ENCODE measurements at places on chromosomes 2 and 18.
A peak's percentile ranks its signal among the peaks of the same experiment; 100 is the strongest.

DNA sequence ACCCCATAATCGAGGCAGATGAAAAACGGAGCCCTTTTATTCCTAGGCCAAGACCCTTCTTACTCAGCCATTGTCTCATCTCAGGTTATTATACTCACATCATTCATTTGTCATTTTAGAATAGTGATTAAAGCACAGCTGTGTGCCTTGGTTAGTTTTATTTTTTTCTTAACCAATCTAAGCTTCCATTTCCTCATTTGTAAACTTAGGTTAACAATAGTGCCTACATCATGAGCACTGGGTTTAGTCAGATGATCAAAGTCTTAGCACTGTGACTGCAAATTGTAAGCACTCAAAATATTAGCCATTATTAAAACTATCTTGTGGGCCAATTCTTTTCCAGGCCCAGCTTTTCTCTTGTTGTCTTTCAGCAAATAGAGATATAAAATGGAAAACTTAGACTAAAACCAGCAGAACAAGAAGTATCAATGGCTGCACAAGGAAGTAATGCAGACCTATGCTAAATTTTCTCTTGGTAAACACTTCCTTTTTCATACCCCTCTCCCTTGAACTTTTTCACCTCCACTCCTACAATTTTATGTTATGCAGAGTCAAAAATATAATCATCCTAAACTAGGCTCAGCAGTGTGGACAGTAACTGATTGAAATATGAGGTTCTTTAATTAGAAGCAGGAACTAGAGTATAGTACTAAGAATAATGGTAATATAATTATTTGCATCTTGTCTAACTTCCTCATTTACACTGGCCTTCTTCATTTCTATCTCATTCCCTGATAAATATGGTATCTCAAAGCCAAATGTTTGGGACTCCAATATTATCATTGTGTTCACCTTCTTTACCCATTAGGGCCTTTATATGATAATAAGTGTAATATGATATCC is 21.5 kb upstream of the GALNT3 start:
- DNase-seq, result no peak

DNA sequence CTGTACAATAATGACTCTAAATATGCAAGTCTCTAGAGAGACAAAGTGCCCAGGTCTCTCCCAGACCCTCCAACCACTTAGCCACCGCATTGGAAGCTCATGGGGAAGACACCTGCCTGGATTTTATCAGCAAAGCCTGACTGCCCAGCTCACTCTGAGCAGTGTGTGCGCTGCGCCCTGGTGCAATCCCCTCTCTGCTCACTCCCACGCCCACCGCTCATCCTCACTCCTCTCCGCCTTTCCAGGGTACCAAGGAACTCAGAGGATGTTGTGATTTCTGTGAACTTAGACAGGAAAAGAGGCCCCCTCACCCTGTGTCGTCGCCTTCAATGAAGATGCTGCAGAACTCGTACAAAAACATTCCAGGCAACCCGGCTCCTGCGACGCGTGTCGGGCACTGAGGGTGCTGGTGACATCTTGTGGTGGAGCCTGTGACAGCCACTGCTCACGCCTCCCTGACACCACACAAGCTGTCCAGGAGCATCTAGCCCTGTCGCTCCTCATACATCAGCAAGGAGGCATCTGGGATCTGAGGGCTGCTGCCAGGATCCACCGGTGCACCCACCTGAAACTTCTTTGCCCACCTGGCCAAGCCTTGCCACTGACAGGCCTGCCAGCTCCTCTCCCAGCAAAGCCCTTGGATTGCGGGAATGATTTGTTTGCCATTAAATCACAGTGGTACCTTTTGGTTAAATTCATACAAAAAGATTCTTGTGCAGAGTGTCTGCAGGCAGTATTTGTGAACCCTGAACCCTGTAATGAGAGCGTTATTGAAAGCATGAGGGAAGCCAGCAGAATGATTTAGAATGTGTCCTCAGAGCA is 220.4 kb downstream of the ZNF516 start:
- no peak for DNase-seq

DNA sequence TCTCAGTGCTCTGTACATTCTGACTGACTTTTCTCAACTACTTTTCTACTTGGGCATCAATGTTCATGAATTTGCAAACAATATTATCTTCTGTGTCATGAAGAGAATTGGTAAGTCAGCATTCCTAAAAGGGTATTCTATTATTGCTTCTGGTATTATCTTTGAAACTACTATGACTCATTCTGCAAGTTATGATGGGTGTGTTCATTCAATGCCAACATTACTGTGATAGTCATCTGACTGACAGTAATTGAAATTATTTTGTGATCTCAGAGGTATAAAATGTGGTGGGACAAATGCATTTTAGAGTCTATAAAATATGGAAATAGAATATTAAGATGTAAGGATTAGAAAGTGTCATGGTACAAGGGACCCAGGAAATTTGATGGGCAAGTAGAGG is 736.0 kb upstream of the CELF4 start:
- no peak for DNase-seq

DNA sequence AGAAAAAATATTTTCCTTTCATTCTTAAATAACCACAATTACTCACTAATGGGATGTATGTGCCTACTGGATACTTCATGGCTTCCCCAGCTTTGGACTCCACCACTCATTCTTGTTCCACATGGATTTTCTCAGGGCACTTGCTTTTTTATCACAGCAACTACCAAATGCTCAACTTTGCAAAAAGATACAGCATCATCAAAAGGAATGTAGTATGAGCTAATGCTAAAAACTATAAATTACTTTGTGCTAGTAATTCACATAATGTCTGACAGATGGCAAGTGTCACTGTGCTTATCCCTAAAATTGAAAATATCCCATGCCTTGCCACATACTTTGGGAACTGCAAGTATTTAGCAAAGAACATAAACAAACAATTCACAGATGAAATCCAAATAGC is 130.4 kb upstream of the ZFP36L2 start:
- DNase-seq, result no peak

- no peak for DNase-seq
Measured at GRCh38 chr2:230886671-230887071, 21.9 kb downstream of the ITM2C start.

- DNase-seq, result peak; percentile 15
Measured at GRCh38 chr2:40244675-40245074, 207.2 kb downstream of the SLC8A1 start.

DNA sequence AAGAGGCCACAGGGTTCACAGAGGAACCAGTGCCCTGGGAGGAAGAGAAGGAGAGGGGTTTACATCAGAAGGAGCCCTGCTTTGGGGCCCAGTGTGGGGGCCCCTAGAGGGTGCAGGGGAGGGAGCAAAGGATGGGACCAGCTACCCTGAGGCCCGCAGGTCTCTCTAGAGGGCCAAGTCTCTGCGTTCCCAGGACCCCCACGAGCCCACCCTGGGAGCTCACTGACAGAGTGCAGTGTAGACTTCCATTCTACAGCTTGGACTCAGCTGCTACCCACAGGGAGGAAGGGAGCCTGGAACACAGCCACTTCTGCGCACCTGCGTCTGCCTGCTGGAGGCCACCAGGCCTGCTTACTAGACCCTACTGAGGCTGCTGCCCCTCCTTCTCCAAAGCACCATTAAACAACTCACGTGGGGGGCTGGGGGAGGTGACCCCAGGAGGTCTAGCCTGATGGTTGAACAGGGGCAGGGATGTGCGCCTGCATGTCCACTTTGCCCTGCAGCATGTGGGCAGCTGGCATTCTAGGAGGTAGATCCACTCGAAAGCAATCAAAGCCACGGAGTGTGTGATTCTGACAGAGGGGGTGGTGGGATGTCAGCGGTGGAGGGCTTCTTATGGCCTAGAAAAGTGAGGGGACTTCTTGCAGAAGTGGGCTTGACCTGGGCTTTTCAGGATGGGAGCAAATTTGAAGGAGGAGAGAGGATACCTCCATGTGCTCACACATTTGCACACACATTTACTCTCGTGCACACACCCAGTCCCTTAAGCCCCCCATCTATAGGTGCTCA is 90.2 kb downstream of the ZFP36L2 start:
- DNase-seq, result no peak
